ENCODE measurements at places on chromosomes 11 and 22.

DNA sequence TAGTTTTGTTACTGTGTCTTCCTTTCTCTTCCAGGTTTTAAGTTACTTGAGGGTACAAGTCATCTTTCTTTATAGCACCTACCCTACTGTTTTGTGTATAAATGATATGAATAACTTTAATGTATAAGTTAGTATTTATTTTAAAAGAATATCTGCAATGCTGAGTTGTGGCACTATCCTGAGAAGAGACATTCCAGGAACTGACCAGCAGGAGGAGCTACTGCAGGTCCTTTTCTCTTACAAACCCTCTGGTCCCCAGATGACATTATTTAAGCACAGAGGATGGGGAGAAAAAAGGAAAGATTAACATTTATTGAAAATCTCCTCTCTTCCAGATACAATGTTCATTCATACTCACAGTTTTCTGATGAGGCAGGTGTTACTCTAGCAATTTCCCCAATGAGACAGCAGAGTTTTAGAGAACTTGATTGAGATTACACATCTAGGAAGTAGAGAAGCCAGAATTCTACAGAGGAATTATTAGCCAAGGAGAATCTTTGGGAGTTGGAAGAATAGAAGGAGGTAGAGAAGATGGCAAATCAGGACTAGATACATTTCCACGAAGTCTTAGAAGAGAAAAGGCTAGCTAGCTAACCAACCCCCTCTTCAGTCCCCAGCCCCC, 541.2 kb upstream of the API5 start:
- DNase-seq, result no peak

- DNase-seq, result no peak
Measured at GRCh38 chr22:37471727-37472417, 14.3 kb downstream of the MFNG start.

- DNase-seq, result no peak
Measured at GRCh38 chr11:111305162-111305802, 6.9 kb downstream of the POU2AF3 start.

GRCh38 chr11:93288767-93289166, 41.8 kb upstream of the DEUP1 start:
- DNase-seq, result no peak

GRCh38 chr11:27451244-27451965, 21.2 kb downstream of the LGR4 start:
- DNase-seq, result no peak

- DNase-seq, result no peak
Measured at GRCh38 chr22:42500836-42501179, 18.8 kb downstream of the RRP7A start.
